NCI-H1105 (cell line): ENCODE measurements at places on chromosomes 6 and 20.

DNA sequence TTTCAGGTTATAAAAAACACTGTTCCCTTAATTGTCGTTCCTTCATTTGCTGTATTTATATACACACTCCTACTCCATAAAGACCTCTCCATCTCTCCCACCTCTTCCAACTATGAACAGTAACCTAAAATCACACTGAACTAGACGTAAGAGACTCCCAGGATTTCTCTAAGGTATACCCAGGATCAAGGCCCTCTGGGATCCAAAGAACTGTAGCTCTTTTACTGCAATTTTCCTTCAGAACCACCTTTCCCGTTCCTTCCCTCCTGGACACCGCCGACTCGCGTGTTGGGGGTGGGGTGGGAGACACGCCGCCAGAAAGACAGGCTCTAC lies 680 bp downstream of the LATS1 start:
- no peak for DNase-seq

- DNase-seq: no peak
Measured at GRCh38 chr6:88135578-88136114, 30.5 kb downstream of the CNR1 start.

GRCh38 chr20:62143957-62144825 lies 622 bp downstream of the SS18L1 start:
- peak; percentile 31 for DNase-seq

DNA sequence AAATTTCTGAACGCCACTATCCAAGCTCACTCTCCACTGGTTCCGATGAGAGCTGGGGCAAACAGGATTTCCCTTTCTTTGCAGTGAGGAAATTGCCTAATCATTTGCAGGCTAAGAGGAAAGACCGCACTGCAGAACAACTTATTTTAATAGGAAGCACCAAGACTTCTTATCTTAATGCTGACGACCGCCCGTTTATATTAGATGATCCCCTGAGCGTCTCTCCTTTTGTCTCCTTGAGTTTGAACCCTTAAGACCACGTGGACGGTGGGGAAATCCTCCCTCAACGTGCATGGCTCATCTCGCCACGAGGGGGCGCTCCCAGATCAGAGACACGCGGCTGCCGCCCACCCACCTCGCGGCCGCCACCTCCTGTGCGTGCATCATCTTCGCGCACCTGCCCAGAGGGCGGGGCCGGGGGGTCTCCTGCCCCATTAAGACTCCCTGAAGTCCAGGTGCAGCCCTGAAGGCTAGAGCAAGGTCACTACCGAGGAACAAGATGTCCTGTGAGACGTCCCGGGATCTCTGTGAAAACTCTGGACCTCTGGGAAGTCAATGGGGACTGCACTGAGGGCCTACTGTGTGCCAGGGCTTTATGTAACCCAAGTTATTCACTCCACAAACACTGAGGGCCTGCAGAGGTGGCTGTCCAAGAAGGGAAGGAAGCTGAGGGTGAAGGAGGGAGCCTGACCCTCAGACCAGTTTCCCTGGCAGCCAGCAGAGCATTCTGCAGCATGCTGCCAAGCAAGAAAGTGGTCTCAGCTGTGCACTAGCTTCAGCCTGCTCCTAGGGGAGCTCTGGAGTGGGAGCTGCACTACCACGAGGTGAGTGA lies 28.1 kb downstream of the PDYN start:
- peak; percentile 81 for DNase-seq

DNA sequence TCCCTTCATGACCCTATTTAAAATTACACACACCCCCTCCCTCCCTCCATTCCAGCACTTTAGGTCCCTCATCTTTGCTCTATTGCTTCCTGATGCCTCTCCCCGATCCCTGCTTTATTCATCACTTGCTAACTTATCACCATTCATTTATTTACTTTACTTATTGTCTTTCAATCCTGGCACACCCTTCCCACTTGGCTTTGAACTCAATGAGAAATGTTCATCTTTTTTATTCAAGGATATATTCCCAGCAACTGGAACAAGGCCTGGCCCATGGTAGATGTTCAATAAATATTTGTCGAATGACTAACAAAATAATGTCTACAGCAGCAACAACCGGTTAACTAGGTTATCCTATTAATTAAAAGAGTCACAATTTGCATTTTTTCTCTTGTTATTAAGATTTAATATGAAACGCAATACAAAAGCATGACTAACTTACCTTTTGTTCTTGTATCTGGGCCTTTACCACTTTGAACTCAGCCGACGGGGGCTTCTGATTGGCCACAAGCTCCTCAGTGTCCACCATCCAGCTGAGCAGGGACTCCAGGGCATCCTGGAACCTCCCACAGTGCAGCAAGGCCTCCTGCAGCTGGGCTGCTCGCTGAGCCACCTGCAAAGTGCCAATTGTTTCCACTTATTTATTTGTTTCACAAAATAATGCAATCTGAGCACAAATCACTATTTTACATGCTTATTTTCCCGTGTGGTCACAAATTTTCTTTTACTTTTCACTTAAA lies 107.8 kb downstream of the DST start:
- no peak for DNase-seq

- no peak for DNase-seq
Measured at GRCh38 chr6:43481591-43482236, 4.3 kb downstream of the TJAP1 start.

DNA sequence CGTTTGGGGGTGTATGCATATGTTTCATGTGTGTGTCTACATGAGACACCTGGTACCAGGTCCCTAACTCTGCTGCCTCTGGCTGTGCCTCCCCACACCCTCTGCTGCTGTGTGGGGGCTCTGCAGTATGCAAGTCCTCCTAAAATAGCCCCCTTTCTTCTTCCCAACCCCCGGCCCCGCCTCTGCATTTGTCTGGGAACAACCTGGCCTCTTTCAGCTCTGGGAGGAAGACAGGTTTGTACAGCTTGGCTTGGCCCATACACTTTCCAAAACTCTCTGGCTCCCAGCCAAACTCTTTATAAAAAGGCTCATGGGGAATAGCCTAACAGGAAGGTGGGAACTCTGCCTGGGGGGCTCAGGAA lies 27.1 kb upstream of the EMILIN3 start:
- DNase-seq: no peak

DNA sequence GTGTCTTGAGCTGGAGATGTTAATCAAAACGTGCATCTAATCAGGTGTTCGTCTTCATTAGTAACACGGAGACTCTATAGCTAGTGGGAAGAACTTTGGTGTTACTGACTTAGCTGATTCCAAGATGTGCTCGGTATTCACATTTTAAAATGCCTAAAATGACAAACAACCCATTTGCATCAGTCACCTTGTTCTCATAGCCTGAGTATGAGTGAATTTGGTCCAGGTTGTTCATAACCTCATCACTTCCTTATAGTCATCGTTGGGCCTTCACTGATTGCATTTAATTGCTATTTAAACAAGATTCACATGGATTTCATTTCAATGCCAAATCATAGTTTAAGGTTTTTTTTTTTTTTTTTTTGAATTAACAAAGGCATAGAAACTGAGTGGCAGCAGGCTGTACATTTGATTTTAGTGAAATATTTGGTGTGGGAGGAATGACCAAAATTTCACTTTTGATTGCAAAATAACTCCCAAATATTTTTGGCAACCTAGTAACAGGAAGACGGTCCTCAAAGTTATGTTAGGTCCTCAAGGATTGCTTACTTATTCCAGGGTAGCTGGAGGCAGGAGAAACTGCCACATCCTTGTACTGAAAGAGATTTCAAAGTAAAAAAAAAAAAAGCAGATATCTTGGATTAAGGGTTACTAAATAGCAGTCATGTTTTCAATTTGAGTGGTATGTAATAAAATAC lies 104.7 kb downstream of the JARID2 start:
- peak; percentile 11 for DNase-seq

DNA sequence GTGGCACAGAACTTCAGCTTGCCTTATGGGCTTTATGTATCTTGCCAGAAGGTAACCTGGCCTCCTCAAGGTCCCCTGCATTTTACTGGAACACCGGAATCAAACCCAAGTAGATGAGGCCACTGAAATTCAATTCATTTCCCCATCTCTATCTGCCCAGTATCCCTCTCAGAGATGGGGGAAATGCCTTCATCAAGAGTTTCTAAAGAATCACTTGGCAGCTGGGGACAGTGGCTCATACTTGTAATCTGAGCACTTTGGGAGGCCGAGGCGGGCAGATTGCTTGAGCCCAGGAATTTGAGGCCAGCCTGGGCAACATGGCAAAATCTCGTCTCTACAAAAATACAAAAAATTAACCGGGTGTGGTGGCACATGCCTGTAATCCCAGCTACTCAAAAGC lies 12.9 kb downstream of the MDGA1 start:
- no peak for DNase-seq

DNA sequence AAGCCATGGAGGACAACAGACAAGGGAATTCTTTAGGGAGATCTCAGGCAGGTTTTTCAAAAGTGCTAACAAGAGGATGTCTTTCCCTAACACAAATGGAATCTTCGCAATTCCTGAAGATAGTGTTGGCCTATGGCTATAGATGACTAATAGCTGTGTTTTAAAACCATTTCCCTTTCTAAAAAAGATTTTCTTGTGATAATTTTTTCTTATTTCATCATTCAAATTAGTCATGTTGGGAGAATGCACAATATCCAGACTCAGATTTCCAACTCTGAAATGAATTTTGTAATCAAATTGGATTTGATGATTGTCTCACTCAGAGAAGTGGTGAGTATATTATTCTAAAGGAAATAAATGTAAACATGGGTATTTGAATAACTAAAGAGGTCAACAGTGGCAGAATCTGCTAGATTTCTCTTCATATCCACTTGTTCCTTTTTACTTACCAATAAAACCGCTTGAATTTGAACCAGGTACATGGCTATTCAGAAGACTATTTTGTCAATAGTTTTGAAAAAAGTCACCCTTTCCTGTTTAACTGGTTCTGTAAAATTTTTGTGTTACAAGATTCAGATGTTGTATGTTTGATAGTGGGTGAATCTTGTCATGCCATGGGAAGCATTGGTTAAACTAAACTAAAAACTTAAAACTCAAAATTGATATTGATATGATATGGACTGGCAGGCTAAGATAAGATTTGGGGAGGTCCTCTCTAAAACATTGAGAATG lies 1223.7 kb upstream of the EYS start:
- DNase-seq: no peak

DNA sequence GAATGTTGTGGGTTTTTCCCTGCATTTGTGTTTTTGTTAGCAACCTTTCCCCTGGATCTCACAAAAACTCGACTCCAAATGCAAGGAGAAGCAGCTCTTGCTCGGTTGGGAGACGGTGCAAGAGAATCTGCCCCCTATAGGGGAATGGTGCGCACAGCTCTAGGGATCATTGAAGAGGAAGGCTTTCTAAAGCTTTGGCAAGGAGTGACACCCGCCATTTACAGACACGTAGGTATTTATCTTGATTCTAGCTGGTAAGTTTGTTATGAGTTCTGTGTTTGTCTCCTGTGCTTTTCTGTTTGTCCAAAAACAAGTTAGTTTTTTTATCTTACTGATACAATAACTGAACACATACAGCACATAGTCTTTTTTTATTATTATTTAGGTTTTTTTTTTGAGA lies 3.0 kb downstream of the SLC25A27 start:
- DNase-seq: no peak

DNA sequence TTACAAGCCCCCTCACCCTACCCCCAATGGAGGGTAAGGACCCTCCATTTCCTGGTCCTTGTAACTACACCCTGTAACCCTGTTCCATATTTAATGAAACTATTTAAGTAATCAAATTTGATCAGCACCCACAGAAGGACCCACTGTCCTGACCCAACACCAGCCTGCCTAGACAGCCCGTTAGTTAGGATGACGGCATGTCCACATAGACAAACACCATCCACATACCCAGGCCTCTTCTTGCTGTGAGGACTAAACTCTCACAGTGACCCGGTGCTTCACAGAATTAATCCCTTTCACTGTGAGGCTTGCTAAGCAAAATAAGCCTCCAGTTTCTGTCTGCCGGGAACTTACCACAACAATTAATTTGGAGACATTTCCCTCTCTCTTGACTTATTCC lies 32.8 kb upstream of the FOXQ1 start:
- DNase-seq: no peak

- DNase-seq: peak; percentile 57
Measured at GRCh38 chr20:63739130-63740069, at the start of gene SLC2A4RG. SLC2A4RG (plus strand) TSS chr20:63739776; CDS start chr20:63739913, 137 bp downstream.

DNA sequence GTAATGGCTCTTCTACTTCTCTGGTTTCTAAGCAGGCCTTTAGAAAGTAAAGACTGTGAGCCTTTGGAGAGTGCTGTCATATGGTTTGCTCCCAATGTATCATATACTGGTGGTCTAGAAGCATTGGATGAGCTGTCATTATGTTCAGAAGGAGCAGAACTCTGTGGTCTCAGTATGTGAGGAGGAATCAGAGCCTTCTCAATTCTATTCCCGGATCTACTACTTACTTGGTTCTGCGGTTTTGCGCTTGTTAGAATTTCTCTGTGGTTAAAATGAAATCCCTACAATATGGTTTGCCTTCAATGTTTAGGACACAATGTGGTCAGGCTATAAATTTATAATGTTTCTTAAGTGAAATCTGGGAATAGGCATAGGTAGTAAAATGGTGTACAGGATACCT lies 64.6 kb downstream of the RWDD2A start:
- no peak for DNase-seq

DNA sequence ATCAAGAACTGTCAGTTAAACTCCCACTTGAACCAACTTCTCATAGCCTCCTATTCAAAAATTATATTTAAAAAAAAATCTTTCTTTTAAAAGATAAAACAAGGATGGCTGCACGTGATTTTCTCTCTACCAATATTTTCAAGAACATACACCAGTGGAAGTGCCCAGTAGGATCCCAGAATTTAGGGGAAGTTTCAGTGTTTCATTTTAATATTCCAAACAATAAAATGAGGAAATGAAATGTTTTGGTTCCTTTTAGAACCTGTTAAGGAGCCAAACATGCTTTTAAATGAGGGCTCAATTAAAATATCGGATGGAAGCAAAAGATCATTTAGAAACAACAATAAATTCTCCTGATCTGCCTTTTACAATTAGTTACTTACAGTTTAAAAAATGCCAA lies 26.4 kb upstream of the PRELID3B start:
- DNase-seq: no peak

DNA sequence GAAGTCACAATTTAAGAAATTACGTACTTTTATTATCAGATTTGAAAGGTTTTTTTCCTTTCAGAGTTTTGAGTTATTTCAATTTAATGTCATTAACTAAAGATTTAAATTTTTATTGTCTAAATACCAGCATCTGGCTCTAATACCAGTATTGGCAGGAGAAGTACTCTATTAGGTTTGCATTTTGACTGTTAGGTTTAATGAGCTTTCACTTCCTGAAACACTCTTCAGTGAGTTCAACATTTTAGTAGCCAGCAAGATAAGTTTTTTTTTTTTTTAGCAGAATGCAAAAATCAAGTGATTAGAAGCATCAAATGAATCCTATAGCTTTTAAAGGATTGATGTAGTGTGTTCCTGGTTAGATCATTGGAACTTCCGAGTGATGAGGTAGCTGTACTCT lies 34.0 kb upstream of the SCGN start:
- no peak for DNase-seq

GRCh38 chr6:50097966-50098640 lies 48.4 kb upstream of the DEFB112 start:
- no peak for DNase-seq

- DNase-seq: peak; percentile 55
Measured at GRCh38 chr6:52497652-52498408, 77.7 kb downstream of the EFHC1 start.
